ENCODE measurements at places on chromosomes 2 and 18. TPM values are rescaled to one million over a fixed set of nuclear protein-coding genes. Genes with fewer than 3 reads are reported as not detected.

- no peak for DNase-seq
Observed at GRCh38 chr2:12083713-12084419, 337.4 kb downstream of the LPIN1 start.

DNA sequence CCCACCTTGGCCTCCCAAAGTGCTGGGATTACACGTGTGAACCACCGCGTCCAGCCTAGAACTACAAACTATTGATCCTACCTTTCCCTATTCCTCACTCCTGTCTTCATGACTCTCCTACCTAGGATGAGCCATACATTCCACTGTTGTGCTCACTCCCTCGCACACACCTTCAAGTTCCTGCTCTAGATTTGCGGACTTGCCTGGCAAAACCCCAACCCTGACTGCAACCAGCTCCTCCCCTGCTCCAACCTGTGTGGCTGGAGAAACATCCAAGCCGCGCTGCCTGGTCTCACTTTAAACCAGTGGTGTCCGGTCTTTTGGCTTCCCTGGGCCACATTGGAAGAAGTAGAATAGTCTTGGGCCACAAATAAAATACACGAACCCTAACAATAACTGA lies 5.0 kb upstream of the DNPEP start:
- no peak for DNase-seq

DNA sequence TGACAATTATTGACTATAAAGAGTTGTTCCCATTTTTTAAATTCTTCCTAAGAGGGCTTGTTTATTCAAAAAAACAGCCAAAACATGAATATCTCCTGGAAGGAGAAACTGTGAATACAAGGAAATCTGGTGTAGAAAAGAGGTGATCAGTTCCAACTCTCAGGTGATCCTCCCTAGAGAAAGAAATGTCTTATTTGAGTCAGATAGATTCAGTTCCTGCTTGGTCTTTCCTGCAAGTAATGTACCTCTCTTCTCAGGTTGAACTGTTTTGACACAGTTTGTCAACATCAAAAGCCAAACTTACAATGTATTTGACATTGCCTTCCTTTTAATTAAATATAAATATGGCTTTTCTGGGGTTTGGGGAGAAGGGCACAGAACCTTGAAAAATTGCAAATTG lies 567.4 kb downstream of the ARHGAP15 start:
- DNase-seq, result no peak

DNA sequence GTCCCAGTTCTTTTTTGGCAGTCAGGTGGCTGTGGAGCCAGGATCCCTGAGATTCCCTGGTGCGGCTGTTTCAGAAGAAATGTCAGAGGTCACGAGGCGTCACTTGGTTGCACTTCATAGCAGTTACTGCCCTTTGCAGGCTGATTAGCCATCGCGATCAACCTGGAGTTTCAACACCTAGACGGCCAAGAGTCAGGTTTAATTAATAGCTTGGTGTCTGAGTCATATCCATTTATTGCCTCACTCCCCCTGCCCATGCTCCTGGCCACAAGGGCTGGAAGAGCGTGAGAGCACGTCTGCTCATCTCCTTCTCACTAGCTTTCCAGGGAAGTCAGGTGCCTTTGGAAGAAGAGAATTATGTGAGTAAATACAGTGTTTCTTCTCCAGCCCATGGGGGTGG lies 552.3 kb downstream of the TSN start:
- DNase-seq, result no peak

- no peak for DNase-seq
Observed at GRCh38 chr18:26438980-26439379, 109.4 kb downstream of the KCTD1 start.

GRCh38 chr2:20913491-20913890 lies 90.6 kb upstream of the LDAH start:
- DNase-seq, result no peak

DNA sequence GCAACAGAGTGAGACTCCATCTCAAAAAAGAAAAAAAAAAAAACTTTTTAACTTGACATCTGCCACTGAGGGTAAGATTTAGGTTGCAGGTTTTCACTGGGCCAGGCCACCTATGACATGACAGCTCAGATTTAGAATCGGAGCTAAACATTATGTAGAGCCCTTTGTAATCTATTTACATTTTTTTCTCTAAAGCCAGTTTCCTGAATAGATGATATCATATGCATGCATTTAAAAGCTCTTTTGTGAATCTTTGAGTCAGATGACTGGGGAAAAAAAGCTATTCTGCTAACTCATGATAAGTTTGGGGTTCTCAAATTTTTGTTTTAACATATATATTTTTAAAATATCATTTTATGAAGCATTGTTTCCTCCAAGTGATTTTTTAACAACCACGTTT lies 21.3 kb downstream of the PRKAG3 start:
- no peak for DNase-seq

GRCh38 chr18:6060149-6060548 lies 164.8 kb upstream of the TMEM200C start:
- DNase-seq, result no peak

DNA sequence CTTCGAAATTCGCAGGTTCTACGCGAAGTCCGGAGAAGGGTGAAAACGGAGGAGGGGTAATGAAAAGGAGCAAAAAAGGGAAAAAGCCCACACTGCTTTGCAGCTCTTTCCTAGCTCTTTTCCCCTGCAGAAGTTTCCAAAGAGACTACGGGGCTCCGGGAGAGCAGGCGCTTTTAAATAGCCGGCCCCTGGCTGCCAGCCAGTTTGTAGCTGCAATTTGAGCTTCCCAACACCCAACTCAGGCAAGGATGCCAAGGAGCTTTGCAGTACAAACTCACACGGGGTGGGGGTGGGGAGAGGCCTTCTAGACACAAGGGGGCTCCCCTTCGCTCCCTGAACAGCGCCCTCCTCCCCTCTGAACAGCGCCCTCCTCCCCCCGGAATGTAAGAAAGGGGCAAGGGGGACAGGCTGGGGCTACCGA lies at the start of gene IGFBP5:
Gene IGFBP5 (minus strand): TSS at position 149 of the 421 bp plus-strand sequence. CDS start 774 bp downstream, outside the sequence.
- DNase-seq, result no peak

- peak; percentile 60 for DNase-seq
Observed at GRCh38 chr2:224369028-224369632, 32.8 kb downstream of the FAM124B start.

The LMAN1 gene
- 46.2 TPM for total RNA-seq

The MAP3K19 gene
- total RNA-seq, result not detected

The CEBPZ gene
- 27.0 TPM for total RNA-seq

The TLX2 gene
- total RNA-seq, result not detected

The HMSD gene
- total RNA-seq, result not detected

The OTOF gene
- total RNA-seq, result not detected

Measured in HT-29 (cell line).